Daoy (cell line): ENCODE measurements at places on chromosomes 11 and 22.

- DNase-seq: peak; percentile 96
Measured at GRCh38 chr11:126113515-126113957, 50.9 kb upstream of the CDON start.

DNA sequence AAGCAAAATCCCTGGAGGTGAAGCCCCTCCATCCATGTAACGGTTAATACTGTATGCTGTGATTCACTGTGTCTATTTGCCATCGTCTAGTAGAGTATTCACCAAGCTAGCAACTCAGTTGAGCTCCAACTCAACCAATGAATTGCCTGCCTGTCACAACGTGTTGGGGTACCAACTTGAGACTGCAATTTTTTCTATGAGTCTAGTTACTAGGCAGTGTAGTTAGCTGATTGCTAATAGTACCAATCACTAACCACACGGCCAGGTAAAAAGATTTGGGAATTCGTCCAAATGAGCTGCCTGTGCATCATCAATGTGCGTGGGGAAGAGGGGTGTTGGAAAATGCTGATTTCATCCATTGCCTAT, 1.0 kb upstream of the BTG4 start:
- no peak for DNase-seq

GRCh38 chr11:78860720-78861422, 286.2 kb upstream of the NARS2 start:
- no peak for DNase-seq

GRCh38 chr22:23180301-23180892, at the start of gene BCR:
Gene BCR (plus strand): TSS chr22:23180509. CDS start chr22:23180961, 452 bp downstream.
- peak; percentile 76 for DNase-seq

DNA sequence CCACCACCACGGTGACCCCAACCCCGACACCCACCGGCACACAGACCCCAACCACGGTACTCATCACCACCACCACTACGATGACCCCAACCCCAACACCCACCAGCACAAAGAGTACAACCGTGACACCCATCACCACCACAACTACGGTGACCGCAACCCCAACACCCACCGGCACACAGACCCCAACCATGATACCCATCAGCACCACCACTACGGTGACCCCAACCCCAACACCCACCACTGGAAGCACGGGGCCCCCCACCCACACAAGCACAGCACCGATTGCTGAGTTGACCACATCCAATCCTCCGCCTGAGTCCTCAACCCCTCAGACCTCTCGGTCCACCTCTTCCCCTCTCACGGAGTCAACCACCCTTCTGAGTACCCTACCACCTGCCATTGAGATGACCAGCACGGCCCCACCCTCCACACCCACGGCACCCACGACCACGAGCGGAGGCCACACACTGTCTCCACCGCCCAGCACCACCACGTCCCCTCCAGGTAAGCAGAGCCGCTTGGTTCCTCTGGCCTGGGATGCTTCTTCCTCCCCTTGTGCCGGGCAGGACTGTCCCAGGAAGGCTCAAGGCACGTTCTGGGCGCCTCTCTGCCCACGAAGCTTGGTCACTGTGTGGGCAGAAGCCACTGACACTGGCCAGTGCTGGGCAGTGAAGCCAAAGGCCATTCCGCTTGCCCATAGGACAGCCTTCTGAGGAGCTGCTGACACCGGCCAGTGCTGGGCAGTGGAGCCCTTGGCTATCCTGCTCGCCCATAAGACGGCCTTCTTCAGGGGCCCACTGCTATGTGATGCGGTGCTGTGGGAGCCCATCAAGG, 25.1 kb downstream of the MUC2 start:
- DNase-seq: no peak

DNA sequence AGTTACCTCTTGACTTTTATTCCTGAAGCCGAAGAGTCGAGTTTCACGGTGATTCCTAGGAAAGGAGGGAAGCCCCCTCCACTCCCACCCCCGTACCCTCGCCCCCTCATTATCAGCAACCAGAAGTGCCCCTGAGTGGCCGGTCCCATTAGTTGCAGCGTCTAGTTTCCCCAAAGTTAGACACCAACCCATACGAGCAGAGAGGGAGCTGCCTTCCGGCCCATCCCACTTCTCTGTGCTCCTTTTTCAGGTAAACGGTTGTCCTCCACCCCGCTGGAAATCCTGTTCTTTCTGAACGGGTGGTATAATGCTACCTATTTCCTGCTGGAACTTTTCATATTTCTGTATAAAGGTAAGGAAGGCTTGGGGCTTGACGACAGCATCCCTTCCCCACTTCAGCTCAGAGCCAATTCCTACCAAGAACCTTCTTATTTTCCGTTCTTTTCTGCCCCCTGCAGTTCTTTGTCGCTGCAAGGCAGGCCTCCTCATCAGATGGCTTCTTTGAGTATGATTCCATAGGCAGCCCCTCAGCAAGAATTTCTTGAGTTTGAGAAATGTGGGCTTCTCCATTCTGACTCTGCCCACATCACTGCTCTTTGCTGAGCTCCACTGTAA, 701 bp downstream of the TMEM216 start:
- DNase-seq: no peak

DNA sequence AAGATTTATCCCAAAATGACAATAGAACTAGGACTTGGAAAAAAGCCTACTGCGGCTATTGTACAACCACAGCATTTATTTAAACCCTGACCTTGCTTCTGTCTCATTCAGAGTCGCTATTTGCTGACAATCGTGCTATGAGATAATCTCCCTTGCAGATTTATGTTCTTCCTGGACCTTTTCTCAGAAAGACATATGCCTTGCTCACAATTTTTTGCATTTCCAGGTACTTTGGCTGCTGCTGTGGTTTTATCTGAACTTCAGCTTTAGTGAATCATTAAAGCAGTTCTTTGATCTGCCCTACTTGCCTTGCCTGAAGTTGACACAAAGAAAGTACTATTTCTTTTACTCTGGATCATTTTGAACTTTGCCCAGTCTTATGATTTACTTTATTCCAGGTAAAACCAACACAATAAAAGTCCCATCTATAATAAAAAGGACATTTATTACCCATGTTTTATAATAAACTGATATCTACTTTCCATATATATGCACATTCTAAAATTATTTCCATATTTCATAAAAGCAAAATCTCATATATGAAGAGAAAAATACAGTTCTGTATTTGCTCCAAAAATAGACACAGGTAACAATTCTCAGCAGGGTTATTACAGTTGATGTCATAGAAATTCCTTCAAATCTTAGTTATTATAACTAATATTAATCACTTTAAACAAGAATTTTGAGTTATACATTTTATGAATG, 63.4 kb upstream of the CARD18 start:
- DNase-seq: no peak

GRCh38 chr11:44708009-44708408, 18.8 kb upstream of the TSPAN18 start:
- peak; percentile 11 for DNase-seq
